LoVo (cell line): ENCODE measurements at places on chromosomes 13 and 19.

DNA sequence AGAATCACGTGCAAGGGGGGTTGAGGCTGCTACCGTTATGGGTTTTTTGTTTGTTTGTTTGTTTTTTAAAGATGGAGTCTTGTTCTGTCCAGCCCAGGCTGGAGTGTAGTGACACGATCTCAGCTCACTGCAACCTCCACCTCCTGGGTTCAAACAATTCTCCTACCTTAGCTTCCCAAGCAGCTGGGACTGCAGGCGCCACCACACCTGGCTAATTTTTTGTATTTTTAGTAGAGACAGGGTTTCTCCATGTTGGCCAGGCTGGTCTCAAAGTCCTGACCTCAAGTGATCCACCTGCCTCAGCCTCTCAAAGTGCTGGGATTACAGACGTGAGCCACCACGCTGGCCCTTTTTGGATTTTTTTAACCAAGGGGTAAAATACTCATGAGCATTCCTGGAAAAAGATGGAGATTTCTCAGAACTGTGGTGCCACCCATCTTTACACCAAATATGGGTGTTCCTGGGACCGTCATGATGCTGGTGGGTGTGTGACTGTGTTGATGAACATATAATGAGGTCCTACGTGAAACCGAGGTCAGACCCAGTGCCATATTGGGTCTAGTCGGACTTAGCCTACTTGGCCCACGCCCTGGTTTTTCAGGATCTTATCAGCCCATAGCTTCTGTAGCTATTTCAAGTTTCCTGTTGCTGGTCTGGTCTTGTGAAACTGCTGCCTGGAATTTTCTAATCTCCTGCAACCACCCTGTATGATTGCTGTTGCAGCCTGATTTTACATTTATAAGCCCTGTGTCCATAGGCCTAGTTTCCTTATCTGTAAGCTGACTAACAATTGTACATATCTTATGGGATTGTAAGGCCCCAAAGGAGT, 6.2 kb downstream of the PPP1R15A start:
- DNase-seq: no peak

DNA sequence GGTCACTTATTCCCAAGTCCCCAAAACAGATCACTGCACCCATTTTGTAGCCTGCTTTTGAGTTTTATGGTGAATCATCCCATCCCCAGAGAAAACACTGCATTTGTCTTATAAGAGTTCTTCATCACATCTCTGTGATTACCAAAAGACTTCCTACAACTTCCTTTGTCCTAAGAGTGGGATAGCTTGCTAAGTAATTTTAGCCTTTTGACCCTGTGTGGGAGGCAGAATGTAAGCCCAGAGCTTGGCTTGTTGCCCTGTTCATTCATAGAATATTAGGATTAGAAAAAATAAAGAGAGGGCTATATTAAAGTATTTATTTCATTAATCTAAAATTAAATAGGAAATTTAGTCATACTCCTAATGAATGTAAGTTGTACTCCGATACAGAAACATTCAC, 213.3 kb downstream of the MZT1 start:
- no peak for DNase-seq

DNA sequence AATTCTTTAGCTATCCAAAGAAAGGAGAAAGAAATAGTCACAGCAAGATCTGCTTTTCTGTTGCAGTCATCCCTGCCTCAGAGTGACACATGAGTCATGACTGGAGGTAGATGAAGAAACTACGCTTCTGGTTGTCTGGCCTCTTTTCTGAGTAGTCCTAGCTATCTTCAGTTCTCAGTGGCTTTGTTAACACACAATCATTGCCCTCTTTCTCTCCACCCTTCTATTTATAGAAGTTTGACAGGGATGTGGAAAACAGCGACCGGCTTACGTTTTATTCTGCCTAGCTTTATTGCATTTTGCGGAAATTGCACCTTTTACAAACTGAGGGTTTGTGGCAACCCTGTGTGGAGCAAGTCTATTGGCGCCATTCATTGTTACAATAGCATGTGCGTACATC, 26.7 kb downstream of the SPATA13 start:
- DNase-seq: no peak

GRCh38 chr19:53877361-53877766, 4.6 kb upstream of the PRKCG start:
- no peak for DNase-seq
